ENCODE measurements at places on chromosomes 6 and 20. TPM values are rescaled to one million over a fixed set of nuclear protein-coding genes. Genes with fewer than 3 reads are reported as not detected.

The EFCAB8 gene
- not detected for total RNA-seq

The ADGB gene
- not detected for total RNA-seq

The MYMX gene
- total RNA-seq = not detected

The SIRPD gene
- not detected for total RNA-seq

The CDSN gene
- total RNA-seq = not detected

The BFSP1 gene
- total RNA-seq = 4.9 TPM

The HCRTR2 gene
- total RNA-seq = not detected

The VWA7 gene
- 2.0 TPM for total RNA-seq

Data from A549 treated with DMSO at 1 μM for 4 hours (cell line).